Right hindlimb (tissue), 1 donor: ENCODE measurements at places on chromosomes 12 and 14.

DNA sequence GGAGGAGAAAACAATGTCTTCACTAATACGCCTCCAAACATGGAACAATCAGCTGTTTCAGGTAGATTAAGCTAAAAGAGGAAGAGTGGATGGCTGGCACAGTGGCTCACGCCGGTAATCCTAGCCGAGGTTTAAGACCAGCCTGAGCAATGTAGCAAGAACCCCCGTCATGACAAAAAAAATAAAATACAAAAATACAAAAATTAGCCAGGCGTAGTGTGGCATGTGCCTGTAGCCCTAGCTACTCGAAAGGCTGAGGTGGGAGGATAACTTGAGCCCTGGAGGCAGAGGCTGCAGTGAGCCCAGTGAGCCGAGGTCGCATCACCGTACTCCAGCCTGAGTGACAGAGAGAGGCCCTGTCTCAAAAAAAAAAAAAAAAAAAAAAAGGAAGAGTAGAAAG is 1.2 kb upstream of the MED13L start:
- no peak for DNase-seq

DNA sequence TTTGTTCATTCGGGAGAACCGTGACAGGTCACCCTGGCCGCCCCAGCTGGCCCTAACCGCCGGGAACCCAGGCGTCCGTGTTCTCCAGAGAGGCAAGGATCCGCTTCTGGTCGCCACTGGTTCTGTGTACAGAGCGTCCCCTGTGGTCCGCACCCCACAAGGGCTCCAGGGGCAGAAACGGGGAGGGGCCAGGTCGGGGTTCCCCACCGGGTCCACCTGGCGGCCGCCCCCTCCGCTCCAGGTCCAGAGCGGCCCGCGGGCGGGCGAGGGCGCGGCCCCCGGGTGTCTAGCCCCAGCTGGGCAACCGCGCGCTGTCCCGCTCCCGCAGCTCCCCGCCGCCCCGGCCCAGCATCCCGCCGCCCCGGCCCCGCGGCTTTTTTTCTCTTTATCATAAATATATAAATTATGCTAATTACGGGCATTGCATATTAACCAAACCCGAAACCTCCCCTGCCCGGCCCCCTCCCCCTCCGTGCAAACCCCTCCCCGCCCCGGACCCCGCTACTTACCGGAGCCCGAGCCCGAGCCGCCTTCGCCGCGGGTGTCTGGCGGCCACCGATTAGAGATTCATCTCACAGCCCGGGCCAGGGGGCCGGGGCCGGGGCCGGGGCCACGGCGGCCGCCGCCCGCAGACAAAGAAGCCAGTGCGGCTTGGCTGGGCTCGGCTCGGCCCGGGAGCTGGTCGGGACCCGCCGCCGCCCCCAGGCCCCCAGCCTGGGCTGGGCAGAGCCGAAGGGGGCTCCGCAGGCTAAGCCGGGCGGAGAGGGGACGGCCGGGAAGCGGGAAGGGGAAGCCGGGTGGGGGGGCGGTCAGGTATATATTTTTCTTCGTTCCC is 512 bp downstream of the POU6F1 start:
- DNase-seq: peak; percentile 68

DNA sequence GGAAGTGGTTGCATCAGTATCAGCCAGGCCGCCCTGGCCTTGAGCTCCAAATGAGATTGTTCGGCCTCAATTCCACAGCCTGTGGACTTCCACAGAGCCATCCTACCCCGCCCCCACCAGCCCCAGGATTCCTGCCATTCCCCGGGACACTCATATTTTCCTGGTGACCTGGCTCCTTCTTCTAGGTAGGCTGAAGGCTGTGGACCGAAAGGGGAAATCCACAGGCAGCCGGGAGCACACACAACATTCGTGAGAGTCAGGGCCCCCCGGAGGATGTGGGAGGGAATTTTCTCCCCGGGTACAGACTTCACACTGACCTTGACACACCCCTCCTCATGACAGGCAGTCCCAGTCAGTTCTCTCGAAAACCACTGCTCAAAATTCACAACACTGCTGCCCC is 39.9 kb downstream of the RIN3 start:
- DNase-seq: peak; percentile 57

GRCh38 chr14:29927376-29928116 is at the start of gene PRKD1:
Gene PRKD1, minus strand, starts transcription at chr14:29927847.
- peak; percentile 87 for DNase-seq

GRCh38 chr12:89350630-89351488 is 1.4 kb downstream of the DUSP6 start:
- DNase-seq: peak; percentile 51

DNA sequence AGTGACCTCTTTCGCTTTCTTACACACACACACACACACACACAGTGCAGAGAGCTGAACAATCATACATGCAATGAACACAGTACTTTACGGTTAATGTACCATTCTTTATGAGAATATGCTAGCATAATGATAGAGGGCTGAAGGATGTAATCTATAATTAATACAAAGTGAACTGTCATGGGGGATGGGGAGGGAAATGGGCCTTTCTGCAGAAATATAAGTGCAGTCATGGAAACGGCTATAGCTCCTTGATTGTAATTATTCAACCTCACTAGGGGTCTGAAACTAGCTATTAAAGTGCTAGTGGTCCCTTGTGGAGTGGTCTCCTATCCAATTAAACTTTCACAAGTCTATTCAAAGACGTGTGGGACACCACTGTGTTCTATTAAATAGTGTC is 443.2 kb upstream of the FOXG1 start:
- DNase-seq: no peak

DNA sequence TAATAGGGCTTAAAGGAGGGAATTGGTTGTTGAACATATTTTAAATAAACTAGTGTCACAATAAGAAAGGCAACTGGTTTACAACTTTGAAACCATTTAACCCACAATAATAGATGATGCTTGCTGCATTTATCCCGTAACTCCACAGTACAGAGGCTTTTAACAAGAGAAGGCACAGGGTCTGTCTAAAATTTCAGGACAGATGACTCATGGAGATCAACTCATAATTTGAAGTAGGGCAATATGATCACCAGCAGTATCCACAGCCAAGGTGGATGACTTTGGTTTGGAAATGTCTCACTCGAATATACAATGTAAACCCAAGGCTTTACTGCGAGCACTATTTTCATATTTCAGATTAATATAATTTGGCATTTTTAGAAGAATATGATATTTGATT is 340.2 kb downstream of the LRIG3 start:
- DNase-seq: no peak

DNA sequence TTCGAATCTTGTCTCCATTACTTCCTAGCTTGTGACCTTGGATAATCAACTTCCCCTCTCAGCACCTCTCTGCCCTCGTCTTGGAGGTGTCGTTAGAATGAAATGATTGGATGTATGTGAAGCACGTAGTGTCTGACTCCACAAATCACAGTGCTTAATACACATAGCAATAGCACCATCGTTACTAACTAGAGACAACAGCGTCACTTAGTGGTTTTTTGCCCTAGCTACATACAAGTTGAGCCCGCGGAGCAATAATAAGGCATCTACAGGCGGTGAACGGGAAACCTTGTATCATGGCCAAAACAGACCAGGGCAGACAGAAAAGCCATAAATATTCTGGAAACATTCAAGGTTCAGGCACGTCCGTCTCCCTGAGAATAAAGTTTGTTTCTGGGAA is 154.9 kb downstream of the ASCL4 start:
- no peak for DNase-seq

GRCh38 chr12:47186246-47186645 is 106.5 kb upstream of the AMIGO2 start:
- no peak for DNase-seq

GRCh38 chr14:100469632-100470522 is 117.3 kb downstream of the BEGAIN start:
- DNase-seq: no peak

- peak; percentile 57 for DNase-seq
Observed at GRCh38 chr12:104737791-104738301, 220.2 kb downstream of the SLC41A2 start.

DNA sequence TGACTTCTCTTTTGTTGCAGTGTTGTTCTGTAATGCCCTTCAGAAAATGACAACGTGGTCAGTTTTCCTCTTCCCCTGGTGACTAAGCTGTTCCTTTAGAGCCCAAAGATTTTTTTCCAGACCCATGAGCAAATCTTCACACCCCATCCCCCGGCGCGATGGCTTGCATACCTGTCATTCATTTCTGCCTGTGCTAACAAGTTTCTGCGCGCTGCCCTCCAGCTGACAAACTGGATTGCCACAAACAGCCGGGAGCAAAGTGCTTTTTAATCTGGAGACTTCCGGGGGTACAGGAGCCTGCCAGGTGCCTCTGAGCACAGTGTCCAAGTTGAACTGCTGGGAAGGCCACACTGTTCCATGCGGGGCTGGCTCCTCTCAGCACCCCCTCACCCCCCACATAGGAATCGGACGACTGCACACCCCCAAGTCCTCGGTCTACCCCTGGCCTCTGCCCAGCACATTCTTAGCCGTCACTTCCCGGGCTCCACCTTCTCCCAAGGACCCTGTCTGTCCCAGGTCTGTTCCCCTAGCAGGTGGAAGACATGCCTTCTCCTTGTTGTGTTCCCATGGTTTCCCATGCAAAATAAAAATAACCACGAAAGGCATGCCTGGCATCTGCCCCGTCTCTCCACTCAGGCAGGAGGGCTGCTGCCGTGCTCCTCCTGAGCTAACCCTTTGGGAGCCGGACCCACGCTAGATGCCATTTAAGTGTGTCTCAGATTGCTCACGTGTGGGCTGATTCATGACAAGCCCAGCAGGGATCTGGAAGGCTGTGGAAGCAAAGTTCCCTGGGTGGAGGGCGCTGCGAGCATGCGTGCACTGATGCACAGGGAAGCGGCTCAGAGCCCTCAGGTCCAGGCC is 14.1 kb downstream of the RILPL1 start:
- DNase-seq: no peak

DNA sequence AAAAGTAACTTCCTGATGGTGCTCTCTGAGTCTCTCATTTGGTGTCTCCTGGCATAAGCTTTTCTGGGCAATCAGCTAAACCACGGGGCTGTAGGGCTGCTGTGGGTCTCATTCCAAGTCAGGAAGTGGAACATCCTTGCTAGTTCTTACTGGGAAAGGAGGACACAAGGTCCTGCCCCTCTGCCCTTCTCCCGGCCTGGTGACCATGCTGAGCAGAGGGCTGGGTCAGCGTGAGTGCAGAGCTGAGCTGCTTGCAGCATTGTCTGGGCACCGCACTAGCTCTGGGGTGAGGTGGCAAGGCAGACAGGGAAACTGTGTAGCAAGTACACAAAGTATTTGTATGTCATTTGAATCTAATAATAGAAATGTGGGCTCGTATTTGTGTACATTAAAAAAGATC is 45.0 kb upstream of the ASPG start:
- DNase-seq: no peak

DNA sequence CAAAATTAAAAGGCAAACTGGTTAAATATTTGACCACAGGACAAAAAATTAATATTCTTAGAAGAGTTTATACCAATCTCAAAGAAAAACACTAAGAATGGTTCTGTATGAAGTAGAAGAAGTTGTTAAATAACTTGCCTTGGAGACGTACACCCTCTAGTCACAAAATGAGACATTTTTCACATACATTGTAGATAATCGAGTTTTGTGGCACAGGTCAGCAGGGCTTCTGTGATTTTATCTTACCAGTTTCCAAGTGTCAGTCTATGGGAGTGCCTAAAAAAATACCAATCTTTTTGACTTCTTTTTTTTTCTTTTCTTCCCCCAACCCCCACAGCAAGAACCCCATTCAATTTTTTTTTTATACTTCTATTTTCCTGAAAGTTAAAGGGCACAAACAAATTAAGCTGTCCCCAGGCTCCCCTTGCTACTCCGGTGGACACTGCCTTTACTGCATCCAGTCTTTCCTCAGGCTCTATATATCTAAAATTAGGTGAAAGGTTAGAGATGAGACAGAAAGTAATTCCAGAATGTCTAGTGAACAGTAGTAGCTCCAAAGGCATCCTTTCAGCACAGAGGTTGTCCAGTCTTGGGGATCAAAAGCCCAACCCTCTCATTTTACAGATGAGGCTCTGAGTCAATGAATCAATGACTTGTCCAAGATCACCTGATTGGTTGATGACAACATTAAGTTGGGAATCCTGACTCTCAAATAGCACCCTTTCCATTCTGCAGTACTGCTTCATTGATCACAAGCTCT is 6.2 kb downstream of the LIMA1 start:
- no peak for DNase-seq

- no peak for DNase-seq
Observed at GRCh38 chr14:33287189-33287588, 348.5 kb downstream of the NPAS3 start.

GRCh38 chr12:24679126-24679525 is 269.8 kb downstream of the BCAT1 start:
- DNase-seq: no peak

- no peak for DNase-seq
Observed at GRCh38 chr14:95315579-95315978, 4.1 kb downstream of the CLMN start.

GRCh38 chr12:123942911-123943648 is 29.6 kb downstream of the CCDC92 start:
- DNase-seq: no peak

DNA sequence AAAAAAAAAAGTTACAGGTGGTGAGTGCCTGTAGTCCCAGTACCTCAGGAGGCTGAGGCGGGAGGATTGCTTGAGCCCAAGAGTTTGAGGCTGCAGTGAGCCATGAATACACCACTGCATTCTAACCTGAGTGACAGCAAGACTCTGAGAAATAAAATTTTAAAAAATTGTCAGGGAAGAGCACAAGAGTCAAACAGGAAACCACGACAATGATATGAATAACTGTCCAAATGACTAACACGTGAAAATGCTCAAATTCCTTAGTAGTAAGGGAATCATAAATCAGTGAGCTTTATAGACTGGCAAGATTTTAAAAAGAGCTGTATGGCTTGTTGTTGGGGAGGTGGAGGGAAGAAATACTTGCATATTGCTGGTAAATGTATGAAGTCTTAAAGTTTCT is 12.9 kb upstream of the ASPG start:
- no peak for DNase-seq

GRCh38 chr12:32512379-32512778 is 113.0 kb downstream of the FGD4 start:
- no peak for DNase-seq

DNA sequence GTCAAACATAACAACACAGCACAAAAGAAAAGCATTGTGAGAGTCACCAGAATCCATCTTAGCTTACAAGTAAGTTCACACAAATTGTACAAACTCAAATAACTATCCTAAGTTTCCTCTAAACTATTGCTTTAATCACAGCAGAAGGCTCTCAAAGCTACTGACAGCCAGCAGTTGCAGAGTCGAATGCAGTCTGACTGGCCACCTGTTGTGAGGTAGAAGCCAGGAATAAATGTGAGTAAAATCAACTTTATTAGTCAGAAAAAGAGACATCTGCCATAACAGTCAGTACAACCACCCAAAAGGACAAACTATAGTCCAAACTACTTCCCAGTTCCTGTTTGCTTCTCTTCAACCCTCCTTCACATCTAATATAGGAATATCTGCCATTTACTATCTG is 231.7 kb upstream of the USP15 start:
- DNase-seq: no peak

- no peak for DNase-seq
Observed at GRCh38 chr12:83044736-83045135, 358.0 kb downstream of the TMTC2 start.
